ENCODE measurements at places on chromosomes 5 and 9.

- no peak overlapping the region for H3K4me3 ChIP-seq
- no peak for DNase-seq
- no peaks in the 10 kb centered on the region for H3K27me3 ChIP-seq
- no peaks in the 10 kb centered on the region for H3K36me3 ChIP-seq
- H3K4me1 ChIP-seq, result peaks cover 12% of the 10 kb centered on the region
These were observed 2.6 kb downstream of the SLC22A5 start for GRCh38 chr5:132372127-132372526.

- H3K4me1 ChIP-seq, result no peaks in the 10 kb centered on the region
- no peak overlapping the region for H3K27ac ChIP-seq
- H3K27me3 ChIP-seq, result no peaks in the 10 kb centered on the region
- no peak for DNase-seq
- no peaks in the 10 kb centered on the region for H3K36me3 ChIP-seq
- H3K4me3 ChIP-seq, result no peak overlapping the region
These were observed 50.3 kb downstream of the MOCS2 start for GRCh38 chr5:53059281-53059680.

DNA sequence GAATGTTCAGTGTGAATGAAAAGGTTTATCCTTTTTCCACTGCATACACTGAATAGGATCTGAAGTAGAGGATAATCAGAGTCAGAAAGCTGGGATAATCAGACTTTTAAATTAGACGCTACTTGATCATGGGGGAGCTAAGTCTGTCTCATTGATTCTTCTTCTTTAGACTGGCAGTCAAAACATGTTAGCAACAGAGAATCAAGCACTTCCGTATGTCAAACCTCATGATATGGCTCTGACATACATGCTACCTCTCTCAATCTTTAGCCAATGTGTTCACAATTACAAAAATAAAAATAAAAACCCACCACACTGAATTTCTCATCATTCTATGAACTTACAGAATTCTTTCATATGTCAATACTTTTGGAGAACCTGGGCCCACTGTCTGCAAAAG, 19.0 kb upstream of the OR13F1 start:
- no peak for DNase-seq
- H3K4me3 ChIP-seq, result no peak overlapping the region
- H3K36me3 ChIP-seq, result no peaks in the 10 kb centered on the region
- H3K4me1 ChIP-seq, result no peaks in the 10 kb centered on the region

DNA sequence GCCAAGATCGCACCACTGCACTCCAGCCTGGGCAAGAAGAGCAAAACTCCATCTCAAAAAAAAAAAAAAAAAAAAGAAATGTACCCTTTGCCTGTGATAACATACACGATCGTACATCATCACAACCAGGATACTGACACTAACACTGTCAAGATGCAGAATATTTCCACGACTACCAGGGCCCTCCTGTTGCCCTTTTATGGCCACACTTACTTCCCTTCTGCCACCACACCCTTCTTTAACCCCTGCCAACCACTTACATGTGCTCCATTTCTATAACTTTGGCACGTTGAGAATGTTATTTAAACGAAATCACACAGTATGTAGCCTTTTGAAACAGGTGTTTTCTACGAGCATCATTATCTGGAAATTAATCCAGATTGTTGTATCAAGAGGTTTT, 69.0 kb upstream of the OTULINL start:
- no peaks in the 10 kb centered on the region for H3K27me3 ChIP-seq
- H3K4me1 ChIP-seq, result no peaks in the 10 kb centered on the region

DNA sequence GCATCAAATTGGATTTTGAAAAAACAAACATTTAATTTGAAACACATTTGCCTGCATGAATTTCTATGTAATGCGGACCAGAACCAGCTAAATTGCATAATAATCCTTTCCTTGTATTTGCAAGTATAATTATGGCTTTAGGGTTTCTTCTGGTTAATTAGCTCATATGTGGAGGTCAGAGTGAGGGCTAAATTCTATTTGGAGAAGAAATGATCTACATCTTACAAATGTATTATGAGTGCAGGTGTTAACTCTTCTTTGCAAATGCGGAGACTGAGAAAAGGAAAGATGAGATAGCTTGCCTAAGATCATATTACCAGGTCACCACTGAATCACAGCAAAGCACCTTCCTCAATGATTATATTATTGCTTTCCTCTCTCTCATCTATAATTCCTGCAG, 194.7 kb downstream of the CDH9 start:
- H3K27ac ChIP-seq, result no peak overlapping the region
- H3K27me3 ChIP-seq, result no peaks in the 10 kb centered on the region
- no peaks in the 10 kb centered on the region for H3K4me1 ChIP-seq
- no peak overlapping the region for H3K4me3 ChIP-seq
- DNase-seq, result no peak
- no peaks in the 10 kb centered on the region for H3K36me3 ChIP-seq

- H3K36me3 ChIP-seq, result no peaks in the 10 kb centered on the region
- DNase-seq, result no peak
- H3K27me3 ChIP-seq, result no peaks in the 10 kb centered on the region
- H3K4me1 ChIP-seq, result no peaks in the 10 kb centered on the region
- no peak overlapping the region for H3K27ac ChIP-seq
These were observed 140.7 kb upstream of the SLC44A1 start for GRCh38 chr9:105103776-105104175.

GRCh38 chr5:120471971-120472370, 7.9 kb downstream of the PRR16 start:
- H3K36me3 ChIP-seq, result no peaks in the 10 kb centered on the region
- H3K27ac ChIP-seq, result no peak overlapping the region
- H3K4me1 ChIP-seq, result no peaks in the 10 kb centered on the region
- DNase-seq, result no peak
- peaks cover 20% of the 10 kb centered on the region for H3K27me3 ChIP-seq
- H3K4me3 ChIP-seq, result no peak overlapping the region

GRCh38 chr9:84827216-84827765, 157.8 kb downstream of the NTRK2 start:
- H3K4me1 ChIP-seq, result peaks cover 9% of the 10 kb centered on the region
- no peak for DNase-seq
- H3K36me3 ChIP-seq, result no peaks in the 10 kb centered on the region
- no peak overlapping the region for H3K27ac ChIP-seq
- peaks cover 4% of the 10 kb centered on the region for H3K27me3 ChIP-seq
- no peak overlapping the region for H3K4me3 ChIP-seq

- H3K4me1 ChIP-seq, result no peaks in the 10 kb centered on the region
- DNase-seq, result peak; percentile 5
These were observed 26.6 kb upstream of the ABLIM3 start for GRCh38 chr5:149114403-149115312.

DNA sequence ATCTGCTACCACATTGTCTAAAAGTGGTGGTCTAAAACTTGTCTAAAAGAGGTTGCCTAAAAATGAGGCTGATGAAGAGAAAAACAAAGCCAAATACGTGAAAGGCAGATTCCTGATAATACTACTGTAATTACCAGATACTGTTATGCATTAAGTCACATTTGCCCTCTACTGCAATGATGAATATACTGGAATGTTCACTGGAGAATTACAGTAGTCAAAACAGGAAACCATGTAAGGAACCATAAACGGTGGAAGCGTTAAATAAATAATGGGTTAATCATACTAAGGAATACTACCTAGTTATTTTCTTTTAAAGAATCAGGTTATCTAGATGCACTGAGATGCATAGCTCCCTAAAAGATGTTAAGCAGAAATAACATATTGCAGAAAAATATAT, 201.3 kb downstream of the MCTP1 start:
- H3K4me3 ChIP-seq, result no peak overlapping the region
- H3K36me3 ChIP-seq, result no peaks in the 10 kb centered on the region
- no peak for DNase-seq
- no peaks in the 10 kb centered on the region for H3K27me3 ChIP-seq
- H3K27ac ChIP-seq, result no peak overlapping the region

GRCh38 chr5:40021007-40021406, 596.2 kb upstream of the DAB2 start:
- no peak overlapping the region for H3K27ac ChIP-seq
- no peaks in the 10 kb centered on the region for H3K36me3 ChIP-seq
- DNase-seq, result no peak
- no peaks in the 10 kb centered on the region for H3K27me3 ChIP-seq

DNA sequence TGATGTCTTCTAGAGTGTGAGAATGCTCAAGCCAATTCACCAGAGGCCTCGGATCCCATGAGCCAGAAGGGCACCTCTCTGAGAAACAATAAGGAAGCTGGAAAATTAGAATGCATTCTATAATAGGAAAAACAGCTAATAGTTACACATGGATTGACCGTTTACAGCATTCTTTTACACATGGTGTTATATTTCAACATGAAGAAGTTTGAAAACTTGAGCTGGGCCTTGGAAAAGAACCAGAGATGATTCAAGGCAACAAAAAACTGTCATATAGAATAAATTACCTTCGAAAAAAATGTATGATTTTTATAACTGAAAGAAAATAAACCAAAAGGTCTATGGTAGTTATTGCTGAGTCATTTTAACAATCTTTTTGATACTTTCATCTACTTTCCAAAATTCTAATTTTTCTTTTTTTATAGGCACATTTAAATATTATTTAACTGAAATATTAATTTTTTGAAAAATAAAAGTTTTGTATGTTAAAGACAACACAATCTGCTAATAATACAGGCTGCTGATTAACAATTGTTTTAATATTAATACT, 6.2 kb downstream of the SH3TC2 start:
- H3K36me3 ChIP-seq, result no peaks in the 10 kb centered on the region
- no peaks in the 10 kb centered on the region for H3K27me3 ChIP-seq
- H3K4me3 ChIP-seq, result no peak overlapping the region
- no peak for DNase-seq
- H3K4me1 ChIP-seq, result no peaks in the 10 kb centered on the region

DNA sequence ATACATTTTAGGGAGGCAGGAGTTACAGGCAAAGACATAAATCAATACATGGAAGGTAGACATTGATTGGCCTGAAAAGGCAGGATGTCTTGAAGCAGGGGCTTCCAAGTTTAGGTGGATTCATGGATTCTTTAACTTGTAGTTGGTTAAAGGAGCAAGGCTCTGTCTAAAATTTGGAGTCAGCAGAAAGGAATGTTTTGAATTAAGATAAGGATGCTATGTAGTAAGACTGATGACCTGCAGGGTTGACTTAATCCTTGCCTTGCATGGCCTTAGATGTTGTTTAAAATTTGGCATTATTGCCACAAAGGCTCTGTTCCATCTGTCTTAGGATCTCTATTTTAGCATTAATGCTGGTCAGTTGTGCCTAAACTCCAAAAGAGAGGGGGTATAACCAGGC, 171.3 kb downstream of the C5orf15 start:
- no peak for DNase-seq
- H3K27me3 ChIP-seq, result peaks cover 4% of the 10 kb centered on the region
- H3K36me3 ChIP-seq, result peaks cover 4% of the 10 kb centered on the region
- H3K4me3 ChIP-seq, result no peak overlapping the region

GRCh38 chr5:173568128-173568527, 48.3 kb downstream of the BOD1 start:
- no peak overlapping the region for H3K27ac ChIP-seq
- no peak overlapping the region for H3K4me3 ChIP-seq
- H3K27me3 ChIP-seq, result peaks cover 28% of the 10 kb centered on the region
- H3K4me1 ChIP-seq, result peaks cover 2% of the 10 kb centered on the region
- no peak for DNase-seq
- H3K36me3 ChIP-seq, result no peaks in the 10 kb centered on the region

DNA sequence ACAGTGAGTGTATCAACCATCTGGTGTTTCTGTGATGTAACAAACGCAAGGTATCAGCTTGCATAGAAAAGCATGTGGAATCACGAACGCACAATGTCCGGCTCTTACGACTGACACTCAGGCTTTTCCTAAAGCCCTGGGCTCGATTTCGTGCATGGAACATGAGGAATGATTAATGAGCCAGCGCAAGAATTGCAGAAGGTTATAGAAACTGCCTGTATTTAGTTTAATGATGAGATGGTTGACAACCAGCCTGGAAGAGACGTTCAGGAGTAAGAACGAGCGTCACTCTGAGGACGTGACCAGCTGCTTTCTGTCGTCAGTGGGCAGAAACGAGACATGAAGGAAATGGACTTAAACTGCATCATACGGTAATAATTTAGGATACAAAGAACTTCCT, 497.6 kb downstream of the IRX1 start:
- no peak overlapping the region for H3K4me3 ChIP-seq
- H3K36me3 ChIP-seq, result no peaks in the 10 kb centered on the region
- no peak for DNase-seq

GRCh38 chr5:14830210-14831005, 41.2 kb downstream of the ANKH start:
- H3K27me3 ChIP-seq, result no peaks in the 10 kb centered on the region
- peaks cover 7% of the 10 kb centered on the region for H3K36me3 ChIP-seq
- H3K4me3 ChIP-seq, result no peak overlapping the region
- no peak for DNase-seq

- no peak for DNase-seq
- H3K27me3 ChIP-seq, result no peaks in the 10 kb centered on the region
- no peak overlapping the region for H3K4me3 ChIP-seq
- H3K4me1 ChIP-seq, result peaks cover 41% of the 10 kb centered on the region
These were observed 5.5 kb downstream of the KDM4C start for GRCh38 chr9:6763244-6763643.

- H3K4me3 ChIP-seq, result peak overlapping the region; percentile 85
- H3K27ac ChIP-seq, result peak overlapping the region; percentile 89
- peaks cover 66% of the 10 kb centered on the region for H3K4me1 ChIP-seq
These were observed 480 bp upstream of the CCDC69 start for GRCh38 chr5:151224372-151224771.

GRCh38 chr5:114544561-114544960, 182.7 kb downstream of the KCNN2 start:
- H3K27ac ChIP-seq, result no peak overlapping the region
- H3K27me3 ChIP-seq, result no peaks in the 10 kb centered on the region
- no peak overlapping the region for H3K4me3 ChIP-seq
- no peaks in the 10 kb centered on the region for H3K4me1 ChIP-seq

DNA sequence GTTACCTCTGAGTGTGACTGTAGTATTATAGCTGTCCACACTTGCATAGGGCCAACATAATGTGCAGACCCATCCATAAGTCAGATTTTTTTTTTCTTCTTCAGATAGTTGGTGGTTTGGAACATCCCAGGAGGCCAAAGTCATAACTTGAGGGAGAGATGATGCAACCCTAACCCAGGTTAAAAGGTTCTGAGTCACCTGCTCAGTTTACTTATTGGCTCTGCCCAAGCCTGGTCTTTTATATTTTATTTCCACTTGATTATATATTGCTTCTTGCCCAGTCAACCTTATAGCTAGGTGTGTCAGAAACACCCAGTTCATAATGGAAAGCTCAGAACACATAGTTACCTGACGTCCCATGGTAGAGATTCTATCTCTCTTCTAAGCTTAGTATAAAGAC, 113.1 kb upstream of the PCSK1 start:
- H3K36me3 ChIP-seq, result no peaks in the 10 kb centered on the region
- no peaks in the 10 kb centered on the region for H3K4me1 ChIP-seq
- H3K4me3 ChIP-seq, result no peak overlapping the region
- peaks cover 17% of the 10 kb centered on the region for H3K27me3 ChIP-seq
- no peak overlapping the region for H3K27ac ChIP-seq
- no peak for DNase-seq

Data from stimulated activated naive B cell treated with anti-CD40 and anti-IgM and Interleukin-4, amounts not matched to agents 10 μg/mL and 1 μg/mL and 100 μg/mL, for 72 hours (primary cell).